Left kidney (tissue), 8 donors: ENCODE measurements at places on chromosomes 1 and 21. TPM values are rescaled to one million over a fixed set of nuclear protein-coding genes. Genes with fewer than 3 reads are reported as not detected.
A peak's percentile ranks its signal among the peaks of the same experiment; 100 is the strongest.

Gene KLF17
- 0.05 TPM for polyA plus RNA-seq

DNA sequence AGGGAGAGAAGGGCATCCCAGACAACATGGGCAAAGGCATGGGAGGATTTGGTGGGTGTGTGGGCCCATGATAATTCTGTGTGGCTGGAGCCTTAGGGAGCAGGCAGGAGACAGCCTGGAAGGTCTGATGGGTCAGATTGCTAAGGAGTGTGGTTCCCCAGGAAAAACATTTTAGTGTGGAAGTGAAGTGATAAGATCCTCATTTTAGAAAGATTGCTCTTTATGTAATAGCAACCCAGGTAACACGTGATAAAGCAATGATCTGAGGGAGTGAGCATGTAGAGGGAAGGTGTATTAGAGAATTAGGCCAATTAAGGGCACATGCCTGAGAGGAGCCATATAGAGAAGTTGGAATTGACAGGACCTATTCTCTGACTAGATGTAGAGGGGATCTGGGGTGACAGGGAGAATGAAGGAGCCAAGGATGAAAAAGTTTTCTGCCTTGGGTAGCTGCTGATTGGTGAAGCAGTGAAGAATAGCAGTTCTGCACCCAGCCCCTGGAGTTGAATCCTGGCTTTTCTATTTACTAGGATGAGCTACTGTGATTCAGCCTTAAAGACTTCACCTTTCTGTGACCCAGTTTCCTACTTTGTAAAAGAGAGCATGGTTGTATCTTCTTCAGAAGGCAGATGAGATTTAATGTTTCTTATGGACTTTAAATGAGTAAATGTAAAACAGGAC lies 18.7 kb upstream of the SLAMF6 start:
- DNase-seq = no peak

- no peak for DNase-seq
Measured at GRCh38 chr1:150024156-150024555, 13.6 kb upstream of the OTUD7B start.

- DNase-seq = no peak
Measured at GRCh38 chr1:234512451-234512861, 33.5 kb upstream of the TARBP1 start.

DNA sequence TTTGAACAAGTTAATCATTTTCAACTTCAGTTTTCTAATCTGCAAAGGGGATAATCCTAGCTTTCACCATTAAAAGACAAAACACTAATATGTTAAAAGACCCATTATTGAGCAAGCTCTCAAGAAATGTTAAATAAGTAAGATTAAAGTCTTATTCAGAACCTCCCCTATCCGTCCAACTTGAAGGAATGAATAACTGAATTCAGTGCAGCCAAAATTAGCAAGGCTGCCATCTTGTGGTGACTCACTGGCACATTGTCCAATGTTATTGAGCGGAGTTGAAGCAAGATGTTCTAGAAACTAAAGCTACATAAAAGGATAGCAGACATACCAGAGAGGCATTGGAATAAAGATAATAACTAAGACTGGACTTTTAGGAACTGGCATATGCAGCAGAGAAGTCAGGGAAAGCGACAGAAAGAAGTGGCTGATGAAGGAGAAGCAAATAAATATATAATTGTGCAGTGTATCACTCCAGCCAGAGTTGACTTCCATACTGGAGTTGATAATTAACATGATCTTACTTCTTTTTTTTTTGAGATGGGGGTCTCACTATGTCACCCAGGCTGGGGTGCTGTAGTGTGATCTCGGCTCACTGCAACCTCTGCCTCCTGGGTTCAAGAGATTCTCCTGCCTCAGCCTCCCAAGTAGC lies 8.2 kb upstream of the CAP1 start:
- peak; percentile 50 for DNase-seq

GRCh38 chr1:156259805-156260204 lies 11.9 kb upstream of the PAQR6 start:
- no peak for DNase-seq

GRCh38 chr1:245645894-245646293 lies 491.1 kb downstream of the KIF26B start:
- DNase-seq = no peak

DNA sequence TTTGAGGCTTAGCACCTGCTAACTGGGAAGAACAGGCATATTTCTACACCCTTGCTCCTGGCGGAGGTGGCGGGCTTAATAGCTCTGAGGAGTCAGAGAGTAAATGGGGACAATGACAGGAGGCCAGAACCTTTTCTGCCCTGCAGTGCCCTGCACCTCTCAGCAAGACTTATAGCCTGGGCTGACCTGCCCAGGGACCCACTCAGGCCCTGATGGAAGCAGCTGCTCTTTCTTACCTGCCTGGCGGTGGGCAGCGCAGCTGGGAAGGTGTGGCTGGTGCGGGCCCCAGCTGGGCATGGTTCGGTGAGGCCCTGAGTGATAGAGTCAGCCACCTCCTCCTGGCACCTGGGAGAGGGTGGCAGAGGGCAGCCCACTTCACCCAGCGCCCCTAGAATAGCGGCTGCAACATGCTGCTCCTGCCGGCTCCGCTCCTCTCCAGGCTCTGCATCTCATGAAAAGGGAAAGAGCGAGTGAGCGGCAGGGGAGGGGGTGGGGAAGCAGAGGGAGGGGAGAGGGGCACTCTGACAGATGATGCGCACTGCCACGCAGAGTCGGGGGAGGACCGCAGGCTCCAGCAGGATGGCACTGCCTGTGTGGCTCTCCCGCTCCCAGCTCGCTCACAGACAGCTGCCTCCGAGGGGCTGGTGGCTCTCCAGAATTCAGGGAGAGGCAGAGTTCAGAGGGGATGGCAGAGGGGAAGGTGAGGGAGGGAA lies at the start of gene RGS8:
Gene RGS8 (minus strand): TSS at position 472 of the 713 bp plus-strand sequence. CDS start 14,938 bp downstream, outside the sequence.
- DNase-seq = no peak

Gene SLC9C2
- polyA plus RNA-seq = 0.27 TPM

Gene AXDND1
- polyA plus RNA-seq = 28.8 TPM

DNA sequence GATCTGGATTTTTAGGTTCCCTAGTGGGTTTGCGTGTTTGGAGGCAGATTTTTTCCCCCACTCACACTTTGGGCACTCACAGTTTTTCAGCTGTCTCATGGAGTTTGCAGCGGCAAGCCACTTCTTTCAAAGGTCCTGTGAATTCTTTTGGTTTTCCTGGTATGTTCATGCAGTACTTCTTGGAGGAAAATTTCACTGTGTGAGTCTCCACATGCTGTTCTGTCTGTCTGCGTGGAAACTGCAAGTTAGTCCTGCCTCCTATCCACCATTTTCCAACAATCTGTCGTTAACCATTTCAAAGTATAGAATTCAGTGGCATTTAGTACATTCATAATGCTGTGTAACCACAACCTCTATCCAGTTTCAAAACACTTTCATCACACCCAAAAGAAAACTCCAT lies 793 bp upstream of the FMO1 start:
- no peak for DNase-seq

- DNase-seq = no peak
Measured at GRCh38 chr1:215287362-215287761, 204.8 kb downstream of the KCNK2 start.

- DNase-seq = no peak
Measured at GRCh38 chr1:1430114-1430982, 5.1 kb upstream of the VWA1 start.

DNA sequence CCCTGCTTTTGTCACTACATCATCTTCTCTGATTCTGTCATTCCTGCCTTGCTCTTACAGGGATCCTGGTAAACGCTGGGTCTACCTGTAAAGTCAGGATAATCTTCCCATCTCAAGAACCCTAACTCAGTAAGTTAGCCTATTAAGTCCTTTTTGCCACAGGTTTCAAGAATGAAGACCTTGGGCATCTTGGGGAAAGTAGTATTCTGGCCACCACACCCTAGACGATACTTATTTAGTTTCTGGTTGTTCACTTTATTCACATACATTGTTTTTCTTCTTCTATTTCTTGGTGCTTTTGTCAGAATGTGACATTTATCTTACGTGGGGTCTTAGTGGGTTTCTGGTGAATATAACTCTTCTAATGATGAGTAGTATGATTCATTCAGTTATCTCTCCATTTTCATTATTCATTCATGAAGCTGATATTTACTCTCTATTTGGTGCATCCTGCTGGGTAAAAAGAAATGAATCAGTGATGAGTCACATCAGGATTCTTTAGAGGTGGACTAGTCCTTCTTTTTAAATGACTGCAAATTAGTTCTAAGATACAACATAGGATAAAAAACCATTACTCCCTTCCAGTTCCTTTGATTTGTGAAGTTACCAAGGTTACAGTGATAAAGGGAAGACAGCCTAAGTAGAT lies 514.4 kb upstream of the B3GALT2 start:
- DNase-seq = no peak

GRCh38 chr1:241171991-241172390 lies 185.0 kb downstream of the RGS7 start:
- peak; percentile 18 for DNase-seq

Gene SPRR1A
- not detected for polyA plus RNA-seq

- no peak for DNase-seq
Measured at GRCh38 chr1:157247005-157247763, 109.0 kb upstream of the ETV3 start.

DNA sequence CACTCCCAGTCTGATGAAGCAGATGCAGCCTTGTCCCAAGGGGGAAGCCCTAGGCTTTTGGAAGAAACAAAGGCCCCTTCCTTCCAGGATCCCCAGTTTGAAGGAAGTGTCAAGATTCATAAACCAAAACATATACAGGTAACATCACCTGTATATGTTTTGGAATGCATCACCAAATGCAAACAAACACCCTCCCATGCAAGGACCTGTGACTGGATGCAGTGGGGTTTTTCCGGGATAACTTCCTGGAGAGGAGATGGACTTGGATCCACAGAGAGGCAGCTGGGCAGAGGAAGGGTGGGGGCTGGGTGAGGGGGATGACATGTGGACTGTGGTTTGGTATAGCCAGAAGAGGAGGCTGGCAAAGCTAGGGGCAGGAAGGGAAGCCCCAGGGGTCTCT lies 1.5 kb upstream of the PLA2G2F start:
- no peak for DNase-seq

GRCh38 chr1:96643519-96643918 lies 78.1 kb upstream of the PTBP2 start:
- no peak for DNase-seq

GRCh38 chr1:67683766-67684525 lies 1.1 kb upstream of the GADD45A start:
- DNase-seq = no peak

DNA sequence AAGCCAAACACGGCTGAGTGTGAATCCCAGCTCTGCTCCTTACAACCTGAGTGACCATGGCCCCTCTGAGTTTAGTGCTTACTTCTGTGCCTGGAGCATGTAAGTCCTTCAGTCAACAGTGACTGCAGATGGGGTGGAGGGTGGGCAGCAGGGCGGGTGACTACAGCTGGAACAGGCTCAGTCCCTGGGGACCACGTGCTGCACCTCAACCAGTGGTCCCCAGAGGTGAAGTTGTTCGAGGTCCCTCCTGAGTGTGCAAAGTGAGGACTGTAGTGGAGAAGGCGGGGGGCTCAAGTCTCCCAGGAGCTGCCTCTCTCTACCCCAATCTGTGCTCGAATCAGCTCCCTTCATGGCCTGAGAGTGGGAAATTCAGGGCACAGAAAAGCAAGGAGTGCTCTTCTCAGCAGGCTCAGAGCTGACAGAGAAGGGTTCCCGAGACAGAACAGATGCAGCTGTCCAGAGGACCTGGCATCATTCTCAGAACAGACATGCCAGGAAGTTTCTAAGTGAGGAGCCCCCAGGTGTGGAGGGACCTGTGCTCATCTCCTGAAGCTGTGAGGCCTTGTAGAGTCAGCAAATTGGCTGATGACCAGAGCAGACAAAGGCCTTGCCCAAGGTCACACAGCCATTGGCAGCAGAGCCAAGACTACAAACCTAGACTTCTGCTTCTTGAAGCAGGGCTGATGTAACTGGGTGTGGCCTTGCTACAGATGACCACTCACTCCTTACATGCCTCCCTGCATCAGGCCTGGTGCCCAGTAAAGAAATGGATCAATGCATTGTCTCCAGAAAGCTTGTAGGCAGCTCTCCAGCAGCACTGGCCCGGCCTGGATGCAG lies 61.7 kb upstream of the EDN2 start:
- no peak for DNase-seq

Gene WNT9A
- 1.3 TPM for polyA plus RNA-seq

DNA sequence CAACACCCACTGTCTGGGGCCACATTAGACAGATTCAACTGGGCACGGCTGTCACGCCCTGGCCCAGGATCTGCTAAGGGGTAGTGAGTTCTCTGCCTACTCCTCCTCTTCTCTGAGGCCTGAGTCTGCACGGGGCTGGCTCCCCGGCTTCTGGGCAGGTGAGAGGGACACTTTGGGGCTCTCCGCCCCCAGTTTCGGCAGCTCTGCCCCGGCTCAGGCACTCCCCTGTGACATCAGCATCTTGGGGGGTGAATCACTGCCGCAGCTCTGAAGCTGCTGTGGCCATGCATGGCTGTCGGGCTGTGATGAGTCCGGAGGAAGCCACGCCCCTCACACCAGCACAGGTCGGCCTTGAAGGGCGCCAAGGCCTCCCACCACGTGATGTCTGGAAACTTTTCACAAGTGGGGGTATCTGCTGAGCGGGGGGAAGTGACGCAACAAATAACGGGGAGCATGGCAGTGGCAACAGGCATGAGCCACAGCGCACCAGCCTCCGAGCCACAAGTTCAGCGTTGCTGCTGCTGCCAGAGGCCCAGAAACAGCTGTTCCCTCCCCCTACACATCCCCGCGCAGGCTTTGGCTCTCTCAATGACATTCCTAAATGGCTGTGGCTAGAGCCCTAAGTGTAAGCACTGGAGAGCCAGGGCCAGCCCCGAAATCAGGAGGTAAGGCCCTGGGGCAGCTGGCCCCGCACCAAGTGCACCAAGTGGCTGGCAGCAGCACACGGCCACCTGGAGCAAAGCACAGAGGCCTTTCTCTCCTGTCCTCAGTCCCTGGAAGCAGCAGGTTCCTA lies 26.3 kb downstream of the ZBTB17 start:
- DNase-seq = peak; percentile 58

DNA sequence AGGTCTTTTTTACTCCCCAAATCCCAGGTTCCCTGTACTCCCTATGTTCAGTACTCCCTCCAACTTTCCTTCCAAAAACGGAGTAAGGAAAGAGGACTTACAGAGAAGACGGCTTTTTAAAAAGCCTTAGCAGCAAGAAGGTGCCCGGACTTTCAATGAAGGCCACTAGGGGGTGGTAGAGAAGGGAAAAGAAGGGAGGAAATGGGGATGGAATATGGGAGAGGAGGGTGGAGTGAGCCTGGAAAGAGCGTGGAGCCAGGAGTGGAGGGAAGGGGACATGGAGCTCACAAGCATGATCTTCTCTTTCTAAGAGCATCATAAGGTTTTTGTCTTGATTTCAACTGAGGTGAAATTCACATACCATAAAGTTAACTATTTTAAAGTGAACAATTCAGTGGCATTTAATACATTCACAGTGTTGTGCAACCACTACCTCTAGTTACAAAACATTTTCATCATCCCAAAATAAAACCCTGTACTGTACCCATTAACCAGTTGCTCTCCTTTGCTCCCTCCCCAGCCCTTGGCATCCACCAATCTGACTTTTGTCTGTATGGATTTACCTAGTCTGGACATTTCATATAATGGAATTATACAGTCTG lies 129.9 kb downstream of the ZNF281 start:
- no peak for DNase-seq
